Colonic mucosa (tissue), 4 donors: ENCODE measurements at places on chromosomes 11 and 22. TPM values are rescaled to one million over a fixed set of nuclear protein-coding genes. Genes with fewer than 3 reads are reported as not detected.

CCND1 gene
- 59.7 TPM for total RNA-seq

DNA sequence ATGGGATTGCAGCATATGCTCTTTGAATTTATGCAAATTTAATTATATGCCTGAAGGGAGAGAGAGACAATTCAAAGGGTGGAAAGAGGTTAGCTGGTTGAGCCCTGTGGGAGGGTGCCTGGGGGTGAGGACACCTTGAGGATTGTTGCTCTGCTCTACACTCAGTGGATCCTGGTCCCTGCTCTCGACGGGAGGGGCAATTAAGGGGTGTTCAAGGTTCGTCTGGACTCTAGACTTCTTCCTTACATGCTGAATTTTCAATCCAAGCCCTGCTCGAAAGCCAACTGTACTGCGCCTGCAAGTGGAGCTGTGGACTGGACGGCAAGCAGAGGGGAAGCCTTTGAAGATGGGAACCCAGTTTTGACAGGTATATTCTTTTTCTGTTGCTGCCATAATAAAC lies 15.5 kb upstream of the OR5M11 start:
- DNase-seq, result no peak

DNA sequence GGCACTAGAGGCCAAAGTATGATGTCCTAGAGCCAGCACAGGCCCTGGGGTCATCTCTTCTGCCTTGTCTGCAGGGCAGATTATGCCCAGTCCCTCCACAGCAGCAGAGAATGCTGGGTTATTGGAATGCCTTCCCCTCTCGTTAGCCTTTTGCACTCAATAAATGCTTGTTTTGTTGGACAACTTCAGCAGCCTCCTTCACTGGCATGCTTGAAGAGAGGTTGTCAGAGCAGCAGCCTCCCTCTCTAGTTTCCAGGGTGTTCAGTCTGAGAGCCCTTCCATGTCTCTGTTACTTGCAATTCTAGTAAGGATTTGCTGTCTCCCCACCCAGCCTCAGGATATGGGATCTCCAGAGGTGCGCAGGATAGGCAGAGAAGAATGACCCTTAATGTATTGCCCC lies 82.9 kb downstream of the PKNOX2 start:
- no peak for DNase-seq

DNA sequence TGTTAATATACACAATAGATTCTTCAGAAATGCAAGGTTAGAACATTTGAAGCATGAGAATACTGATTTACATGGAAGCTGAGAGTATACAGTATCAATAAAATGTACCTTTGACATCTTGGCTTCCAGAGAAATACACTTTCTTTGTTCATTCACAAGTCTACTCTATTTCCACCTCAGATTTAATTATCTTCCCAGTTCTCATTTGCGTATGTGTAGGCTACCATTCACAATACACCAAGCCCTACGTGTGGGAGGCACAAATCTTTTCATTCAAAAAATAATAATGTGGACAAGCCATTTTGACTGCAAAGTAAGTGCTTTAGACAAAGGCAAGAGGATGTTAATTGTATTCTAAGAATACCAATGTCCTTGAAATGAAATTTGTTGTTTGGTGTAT lies 132.7 kb upstream of the MTMR2 start:
- no peak for DNase-seq

ANO3 gene
- total RNA-seq, result 0.12 TPM

DNA sequence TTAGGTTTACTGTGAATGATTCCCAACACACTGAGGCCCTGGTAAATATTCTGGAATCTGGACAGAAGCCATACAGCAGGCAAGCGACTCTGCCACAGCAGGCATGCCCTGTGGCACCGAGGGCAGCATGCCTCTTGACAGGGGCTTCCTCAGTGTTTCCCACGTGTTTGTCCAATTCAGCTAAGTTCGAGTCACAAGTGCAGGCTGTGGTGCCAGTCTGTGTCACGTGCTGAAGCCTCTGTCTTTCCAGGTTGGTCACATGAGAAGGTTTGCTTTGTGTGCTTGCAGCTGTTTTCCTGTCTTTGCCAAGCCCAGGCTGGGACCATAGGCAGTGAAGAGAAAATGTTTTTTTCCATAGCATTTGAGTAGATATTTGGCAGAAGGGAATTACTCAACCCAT lies 2.4 kb upstream of the PPFIBP2 start:
- DNase-seq, result peak; percentile 60

GLB1L3 gene
- total RNA-seq, result not detected

- DNase-seq, result no peak
These were observed 11.9 kb downstream of the RBFOX2 start for GRCh38 chr22:36016684-36017083.

- no peak for DNase-seq
These were observed 55.9 kb downstream of the ZC3H12C start for GRCh38 chr11:110148775-110149744.

GRCh38 chr11:14454861-14455632 lies 44.6 kb downstream of the COPB1 start:
- no peak for DNase-seq

DENND6B gene
- 4.0 TPM for total RNA-seq

DNA sequence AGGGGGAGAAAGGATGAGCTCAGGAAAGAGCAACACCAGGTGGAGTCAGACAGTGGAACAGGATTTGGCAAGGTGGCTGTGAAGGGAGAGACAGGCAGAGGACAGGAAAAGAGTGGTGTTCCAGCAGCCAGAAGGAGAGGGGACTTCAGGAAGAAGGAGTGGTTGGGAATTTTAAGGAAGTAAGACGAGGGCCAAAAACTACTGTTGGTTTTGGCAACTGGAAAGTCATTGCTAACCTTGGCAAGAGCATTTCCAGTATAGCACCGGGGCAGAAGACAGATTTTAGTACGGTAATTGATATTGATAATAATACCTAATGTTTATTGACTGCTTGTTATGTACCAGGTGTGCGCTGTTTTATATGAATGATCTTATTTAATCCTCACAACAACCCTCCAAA lies 15.4 kb upstream of the DDX6 start:
- DNase-seq, result no peak

DNA sequence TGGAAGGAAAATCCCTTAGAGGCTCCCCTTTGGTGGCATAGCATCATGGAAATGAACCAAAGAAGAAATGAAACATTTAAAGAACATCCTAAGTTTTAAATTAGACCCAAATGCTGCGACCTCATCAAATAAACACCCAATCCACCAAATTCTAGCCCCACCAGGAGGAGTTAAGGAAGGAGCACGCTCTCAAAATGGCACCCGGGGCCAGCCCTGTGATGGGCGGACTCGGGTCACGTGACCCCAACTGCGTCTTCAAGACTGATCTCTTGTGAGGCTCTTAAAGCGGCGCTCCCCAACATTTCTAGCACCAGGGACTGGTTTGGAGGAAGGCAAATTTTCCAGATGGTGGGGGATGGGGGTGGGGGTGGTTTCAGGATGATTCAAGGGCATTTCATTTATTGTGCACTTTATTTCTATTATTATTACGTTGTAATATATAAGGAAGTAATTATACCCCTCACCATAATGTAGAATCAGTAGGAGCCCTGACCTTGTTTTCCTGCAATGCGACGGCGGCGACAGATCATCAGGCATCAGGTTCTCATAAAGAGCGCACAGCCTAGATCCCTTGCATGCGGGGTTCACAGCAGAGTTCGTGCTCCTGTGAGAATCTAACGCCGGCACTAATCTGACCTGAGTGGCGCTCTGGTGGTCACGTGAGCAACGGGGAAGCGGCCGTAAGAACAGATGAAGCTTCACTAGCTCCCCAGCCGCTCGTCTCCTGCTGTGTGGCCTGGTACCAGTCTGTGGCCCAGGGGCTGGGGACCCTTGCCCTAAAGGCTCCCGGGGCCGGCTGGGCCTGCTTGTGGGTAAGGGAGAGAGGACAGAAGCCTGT lies 90.6 kb upstream of the SLC22A12 start:
- DNase-seq, result no peak

IL18 gene
- total RNA-seq, result 63.4 TPM

GRK2 gene
- 137 TPM for total RNA-seq

GDPD4 gene
- total RNA-seq, result not detected

CALCA gene
- total RNA-seq, result 0.29 TPM

- DNase-seq, result no peak
These were observed 147.2 kb upstream of the BDNF start for GRCh38 chr11:27847496-27847895.

DNA sequence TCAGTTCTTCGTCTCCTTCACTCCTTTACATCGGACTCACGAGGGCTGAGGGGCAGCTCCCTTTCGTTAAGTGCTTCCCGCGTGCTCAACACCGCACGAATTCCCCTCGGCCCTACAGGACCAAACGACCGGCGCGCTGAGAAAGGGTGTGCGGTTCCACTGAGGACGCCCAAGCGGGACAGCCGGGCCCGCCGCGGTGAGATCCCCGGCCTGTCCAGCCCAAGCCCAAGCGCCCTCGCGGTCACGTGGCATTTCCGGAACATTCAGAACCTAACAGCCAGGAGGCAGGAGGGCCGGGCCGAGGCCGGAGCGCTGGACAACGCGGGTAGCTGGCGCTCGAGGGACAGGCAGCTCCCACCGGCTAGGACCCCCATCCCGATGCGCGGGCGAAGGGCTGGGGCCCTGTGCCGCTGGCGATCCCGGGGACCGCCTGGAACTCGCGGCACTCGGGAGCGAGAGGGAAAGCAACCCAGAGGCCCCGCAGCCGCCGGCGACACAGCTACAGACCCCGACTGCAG lies 737 bp upstream of the STIP1 start:
- DNase-seq, result peak; percentile 85

KRTAP5-1 gene
- total RNA-seq, result not detected

DNA sequence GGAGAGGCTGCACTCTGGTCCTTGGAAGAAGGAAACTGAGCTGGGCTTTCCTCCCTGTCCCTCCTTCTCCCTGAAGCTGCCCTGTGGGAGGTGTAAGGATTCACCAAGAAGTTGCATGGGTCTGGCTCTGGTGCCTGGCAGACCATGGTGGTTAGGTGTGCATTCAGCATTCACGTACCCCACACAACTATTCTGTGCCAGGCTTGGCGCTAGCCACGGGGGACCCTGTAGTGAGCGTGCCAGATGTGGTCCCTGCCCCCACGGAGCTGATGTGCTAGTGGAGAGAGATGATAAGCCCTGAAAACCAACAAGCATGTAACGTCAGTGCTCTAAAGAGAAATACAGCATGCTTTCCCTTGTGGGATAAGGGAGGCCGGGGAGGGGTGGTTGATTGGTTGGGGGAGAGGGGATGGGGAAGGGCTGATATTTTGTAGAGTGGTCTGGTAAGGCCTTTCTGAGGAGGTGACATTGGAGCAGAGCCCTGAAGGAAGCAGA lies 48.9 kb downstream of the CD82 start:
- DNase-seq, result no peak

DNA sequence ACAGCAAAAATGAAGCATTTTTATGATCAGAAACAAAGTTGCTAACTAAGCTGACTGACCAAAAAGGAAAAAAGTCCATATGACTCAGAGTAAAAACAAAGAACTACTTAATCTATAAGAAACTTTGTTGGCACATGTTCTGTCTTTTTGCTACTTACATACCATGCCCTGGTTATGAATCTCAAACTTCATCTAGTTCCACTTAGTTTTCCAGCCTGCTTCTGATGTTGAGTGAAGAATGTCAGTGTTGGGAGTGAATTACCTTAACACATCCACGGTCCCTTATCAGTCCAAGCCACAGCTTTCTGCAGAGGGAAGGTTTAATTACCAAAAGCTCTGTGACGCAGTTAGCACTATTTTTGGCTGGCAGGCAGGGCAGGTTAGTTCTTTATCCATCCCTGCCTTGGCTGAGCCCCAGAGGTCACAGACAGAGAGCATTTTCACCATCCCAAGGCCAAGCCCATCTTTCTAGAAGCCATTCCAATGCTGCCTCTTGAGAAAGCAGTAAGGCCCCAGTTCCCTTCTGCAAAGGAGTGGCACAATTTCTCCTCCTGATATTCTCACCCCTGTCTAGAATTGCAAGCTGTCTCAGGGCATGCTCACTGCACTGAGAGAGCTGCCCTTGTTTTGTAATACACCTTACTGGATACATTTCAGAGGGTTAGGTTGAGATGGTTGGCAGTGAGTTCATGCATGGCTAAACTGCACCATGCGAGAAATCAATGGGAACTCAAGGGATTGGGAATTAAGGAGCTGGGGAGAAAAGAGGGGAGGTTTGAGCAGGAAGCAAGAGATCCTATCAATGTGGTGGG lies 67.1 kb downstream of the SLC1A2 start:
- DNase-seq, result no peak

EMID1 gene
- total RNA-seq, result 4.4 TPM

DNA sequence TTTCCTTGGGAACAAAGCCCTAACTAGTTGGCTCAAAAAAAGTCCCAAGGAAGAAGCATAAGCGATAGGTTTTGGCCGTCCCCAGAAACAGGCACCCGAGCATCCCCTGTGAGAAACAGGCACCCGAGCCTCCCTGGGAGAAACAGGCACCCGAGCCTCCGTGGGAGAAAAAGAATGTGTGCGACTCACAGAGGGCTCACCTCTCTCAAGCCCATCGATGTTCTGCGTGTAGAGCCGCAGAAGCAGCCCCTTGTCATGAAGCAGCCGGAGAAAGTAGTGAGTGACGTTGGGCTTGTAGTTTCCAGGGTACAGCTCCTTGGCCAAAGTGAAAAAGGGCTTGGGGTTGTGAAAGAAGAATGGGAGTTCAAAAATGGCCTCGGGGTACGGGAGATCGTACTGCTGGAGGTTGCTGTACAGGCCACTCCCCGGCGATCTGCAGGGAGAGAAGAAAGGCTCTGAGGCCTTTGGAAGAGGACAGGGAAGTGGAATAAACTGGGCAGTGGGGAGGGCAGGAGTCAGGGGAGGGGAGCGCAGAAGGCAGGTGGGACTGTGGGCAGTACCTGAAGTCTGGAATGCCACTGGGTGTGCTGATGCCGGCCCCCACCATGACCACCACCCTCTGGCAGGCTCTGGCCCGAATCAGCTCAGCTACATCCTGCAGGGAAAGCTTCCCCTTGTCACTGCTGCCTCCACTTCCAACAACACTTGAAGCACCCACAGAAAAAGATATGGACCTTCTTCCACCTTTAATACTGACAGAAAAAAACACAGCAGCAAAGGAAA lies 3.2 kb downstream of the SIRT3 start:
- no peak for DNase-seq

NPAS4 gene
- 0.37 TPM for total RNA-seq

DNA sequence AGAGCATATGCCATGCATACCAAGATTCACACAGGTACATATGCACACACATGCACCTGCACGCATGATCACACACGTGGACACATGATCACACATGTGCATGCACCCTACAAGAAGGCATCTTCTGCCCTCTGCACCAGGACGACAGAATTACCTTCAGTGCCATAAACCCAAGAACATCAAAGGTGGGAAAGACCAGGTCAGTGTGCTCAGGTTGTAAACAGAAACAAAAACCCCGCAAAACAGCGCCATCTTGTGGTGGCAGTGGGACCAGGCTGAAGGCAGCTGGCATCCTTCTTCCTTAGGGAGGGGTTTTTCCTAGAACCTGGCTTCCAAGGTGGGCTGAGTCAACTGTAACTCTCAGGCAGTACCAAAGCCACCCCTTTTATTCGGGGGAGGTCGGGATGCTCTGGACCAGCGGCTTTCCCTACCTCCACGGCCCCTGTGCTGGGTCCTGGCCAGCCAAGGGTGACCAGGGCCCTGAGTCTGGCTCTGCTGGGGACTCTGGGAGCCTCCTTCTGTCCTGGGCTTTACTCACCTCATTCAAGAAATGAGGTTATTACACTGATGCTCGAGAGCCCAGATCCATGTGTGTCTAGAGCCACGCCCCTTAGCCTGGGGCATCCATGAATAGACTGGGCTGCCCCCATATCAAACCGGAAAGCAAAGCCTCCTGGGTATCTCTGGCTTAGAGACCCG lies 69.4 kb upstream of the FGF3 start:
- DNase-seq, result peak; percentile 83
